Right ventricle myocardium inferior (tissue), 1 donor: ENCODE measurements at places on chromosomes 13 and 19.

DNA sequence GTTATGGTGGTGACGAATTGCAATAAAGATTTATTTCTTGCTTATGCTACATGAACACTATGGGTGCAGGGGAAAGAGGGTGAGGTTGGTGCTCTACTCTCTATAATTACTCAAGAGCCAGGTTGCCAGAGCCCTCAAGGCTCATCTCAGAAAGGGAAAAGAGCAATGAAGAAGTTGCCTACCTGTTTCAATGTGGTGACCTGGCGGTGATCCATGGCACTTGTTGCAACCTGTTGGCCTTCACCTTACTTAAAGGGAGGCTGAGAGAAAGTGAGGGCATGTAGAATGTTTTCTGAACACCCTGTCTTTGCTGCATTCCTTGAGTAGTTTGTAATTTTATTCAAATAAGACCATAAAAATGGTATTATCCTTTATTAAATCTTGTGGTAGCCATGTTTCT is 394.4 kb downstream of the GPC6 start:
- DNase-seq: no peak

- no peak for DNase-seq
Measured at GRCh38 chr13:46796129-46796514, 839 bp downstream of the ESD start.

DNA sequence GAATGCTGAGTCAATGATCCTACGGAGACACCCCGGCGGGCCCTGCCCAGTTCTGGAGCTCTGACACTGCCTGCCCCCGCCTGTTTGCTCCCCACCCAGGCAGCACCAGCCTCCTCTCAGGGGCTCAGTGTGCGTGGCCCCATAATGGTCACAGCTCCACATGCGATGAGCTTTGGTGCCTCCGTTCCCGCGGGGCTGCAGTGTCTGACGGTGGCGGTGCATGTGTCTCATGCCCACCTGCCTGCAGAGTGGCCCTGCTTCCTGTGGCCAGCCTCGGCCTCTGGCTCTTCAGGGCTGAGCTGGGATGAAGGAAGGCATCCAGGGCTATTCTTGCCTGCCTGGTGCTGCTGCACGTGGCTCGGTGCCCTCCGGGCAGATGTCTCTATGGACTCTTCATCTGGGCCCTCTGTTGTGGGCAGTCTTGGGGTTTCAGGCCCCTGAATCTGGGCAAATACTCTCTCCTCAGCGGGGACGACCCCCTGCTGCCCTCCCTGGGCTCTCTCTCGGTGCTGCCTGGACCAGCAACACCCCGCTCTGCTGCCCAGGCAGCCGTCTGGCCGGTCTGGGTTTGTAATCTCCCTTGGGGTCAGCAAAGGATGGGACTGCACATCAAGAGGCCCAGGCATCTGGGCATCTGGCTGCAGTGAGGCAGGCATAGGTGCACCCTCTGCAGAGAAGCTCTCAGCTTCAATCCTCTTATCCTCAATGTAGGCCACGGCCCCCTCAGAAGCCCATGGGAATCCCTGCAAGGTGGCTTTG is 19.3 kb upstream of the TMEM255B start:
- DNase-seq: peak; percentile 45

DNA sequence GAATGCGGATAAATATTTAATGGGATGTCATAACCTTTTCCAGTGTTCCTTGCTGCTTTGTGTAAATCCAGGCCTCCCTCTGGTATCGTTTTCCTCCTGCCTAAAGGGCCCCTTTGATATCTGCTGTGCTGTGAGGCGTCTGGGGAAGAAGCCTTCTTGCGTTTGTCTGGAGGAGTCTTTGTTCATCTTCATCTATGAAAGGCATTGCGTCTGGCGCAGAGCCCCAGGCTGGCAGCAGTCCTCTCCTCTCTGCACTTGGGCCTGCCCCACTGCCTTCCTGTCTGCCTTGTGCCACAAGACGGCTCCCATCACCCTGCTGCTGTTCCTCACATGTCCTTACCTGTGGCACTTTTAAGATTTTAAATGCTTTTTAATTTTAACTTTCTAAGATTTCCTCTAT is 9.8 kb downstream of the PROZ start:
- DNase-seq: no peak

GRCh38 chr13:40376867-40377535 is 289.4 kb downstream of the FOXO1 start:
- no peak for DNase-seq

DNA sequence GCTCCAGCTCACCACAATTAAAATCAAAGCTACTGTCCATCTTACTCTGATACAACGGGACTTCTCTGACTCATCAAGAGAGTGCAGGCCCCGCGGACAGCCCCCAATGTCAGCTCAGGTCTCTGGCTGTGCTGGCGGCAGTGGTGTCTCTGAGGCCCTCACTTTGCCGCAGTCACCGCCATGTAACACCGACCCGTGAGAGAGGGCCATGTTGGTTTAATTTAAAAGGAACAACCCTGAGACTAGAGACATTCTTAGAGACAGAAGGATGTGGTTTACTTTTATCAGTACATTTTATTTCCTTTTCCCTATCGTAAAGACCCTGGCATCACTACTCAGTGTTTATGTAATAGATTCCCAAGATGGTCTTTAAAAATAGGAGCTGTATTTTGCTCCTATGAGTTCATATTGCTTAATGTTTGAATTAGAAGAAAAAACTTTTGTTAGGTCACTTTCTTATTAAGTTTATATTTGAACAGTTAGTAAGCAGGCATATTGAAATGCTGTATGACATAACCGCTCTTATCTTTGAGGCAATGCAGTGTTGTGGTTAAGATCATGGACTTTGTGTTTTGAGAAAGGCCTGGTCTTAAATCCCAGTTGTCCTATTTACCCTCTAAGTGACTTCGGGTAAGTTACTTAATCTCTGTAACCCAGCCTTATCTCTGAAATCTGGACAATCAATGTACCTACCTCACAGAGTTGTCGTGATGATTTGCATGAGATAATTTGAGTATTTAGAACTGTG is 23.4 kb downstream of the DGKH start:
- no peak for DNase-seq

DNA sequence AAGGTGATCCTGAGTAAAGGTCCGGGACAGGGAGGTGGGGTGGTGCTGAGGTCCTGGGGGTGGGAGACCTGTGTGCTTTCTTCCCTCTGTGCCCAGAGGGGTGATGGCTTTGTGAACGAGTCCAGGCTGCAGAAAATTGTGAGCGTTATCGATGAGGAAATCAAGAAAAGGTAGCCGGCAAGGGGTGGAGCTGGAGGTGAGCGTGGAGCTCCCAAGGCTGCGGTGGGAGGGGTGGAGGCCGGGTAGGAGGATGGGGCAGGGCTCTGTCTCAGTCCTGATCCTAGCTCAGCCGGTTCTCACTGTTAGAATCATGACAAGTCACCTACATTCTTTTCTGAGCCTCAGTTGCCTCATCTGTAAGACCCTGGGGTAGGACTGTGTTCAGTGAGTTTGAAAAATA is 4.0 kb downstream of the SELENOV start:
- no peak for DNase-seq
